ENCODE measurements at places on chromosomes 6 and 20.

DNA sequence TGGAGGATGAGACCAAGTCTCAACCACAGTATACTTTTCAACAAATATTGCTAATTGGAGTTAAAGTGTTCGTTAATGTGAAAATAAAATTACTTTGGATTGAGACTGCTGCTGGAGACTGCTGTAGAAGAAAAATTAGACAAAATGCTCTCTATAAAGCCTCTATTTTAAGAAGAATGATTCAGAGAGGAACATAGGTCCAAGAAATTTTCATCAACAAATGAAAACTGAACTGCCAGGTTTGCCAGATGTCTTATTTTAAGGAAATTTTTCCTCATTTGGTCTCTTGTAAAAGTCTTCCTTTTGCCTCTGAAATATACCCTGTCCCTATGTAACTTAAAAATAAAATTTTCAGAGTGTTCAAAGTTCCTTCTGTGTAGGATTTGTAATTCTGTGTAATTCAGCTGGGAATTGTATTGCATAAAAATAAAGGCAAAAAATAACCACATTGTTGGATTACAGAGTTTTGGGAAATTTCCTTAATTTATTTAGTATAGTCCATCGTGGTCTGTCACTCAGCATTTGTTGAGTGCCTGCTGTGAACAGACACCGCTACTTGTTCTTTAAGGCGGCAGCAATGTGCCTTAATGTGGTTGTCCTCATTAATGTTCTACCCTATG, 27.4 kb downstream of the ANKS1A start:
- no peak for DNase-seq

DNA sequence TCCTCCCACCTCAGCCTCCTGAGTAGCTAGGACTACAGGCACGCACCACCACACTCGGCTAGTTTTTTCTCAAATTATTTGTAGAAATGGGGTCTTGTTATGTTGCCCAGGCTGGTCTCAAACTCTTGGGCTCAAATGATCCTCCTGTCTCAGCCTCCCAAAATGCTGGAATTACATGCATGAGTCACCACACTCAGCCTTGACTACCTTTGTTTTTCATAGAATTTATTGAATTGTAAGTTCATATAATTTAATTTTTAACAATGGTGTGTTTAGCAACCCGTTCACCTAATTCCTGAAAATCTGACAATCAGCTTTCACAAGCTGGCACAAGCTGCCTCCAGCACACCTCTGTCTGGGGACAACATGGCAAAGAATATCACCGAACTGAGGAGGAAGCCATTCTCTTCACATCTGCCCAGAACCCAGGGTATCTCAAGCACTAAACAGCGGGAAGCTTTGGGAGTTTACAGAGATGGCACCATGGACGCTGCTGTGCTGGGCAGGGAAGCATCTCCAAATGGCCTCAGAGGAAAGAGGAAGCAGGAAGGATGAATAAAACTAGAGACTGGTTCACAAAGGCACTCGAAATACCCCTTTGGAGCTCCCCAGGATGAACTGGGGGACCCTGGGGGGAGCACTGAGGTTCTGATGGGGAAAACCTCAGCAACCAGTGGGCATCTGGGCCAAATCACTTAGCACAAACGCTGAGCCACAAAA, 2.9 kb downstream of the RIPOR3 start:
- no peak for DNase-seq

DNA sequence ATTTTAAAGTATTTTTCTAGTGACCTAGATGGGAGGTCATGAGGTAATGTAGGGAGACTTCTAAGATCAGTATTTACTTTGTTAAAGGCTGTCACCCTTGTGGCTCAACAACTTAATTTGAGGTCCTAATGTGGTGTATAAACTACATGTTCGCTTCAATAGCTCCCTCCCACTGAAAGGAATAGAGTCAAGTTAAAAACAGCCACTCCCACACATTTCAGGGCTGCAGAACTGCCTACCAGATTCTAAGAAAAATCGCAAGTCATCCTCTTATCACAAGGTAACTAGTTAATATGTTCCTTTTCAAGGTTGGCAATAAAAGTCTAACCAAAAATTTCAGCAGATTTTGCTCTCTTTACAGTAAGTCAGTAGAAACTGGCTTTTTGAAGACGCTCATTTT, 15.1 kb downstream of the GSTA1 start:
- DNase-seq, result no peak

- DNase-seq, result no peak
Observed at GRCh38 chr6:105692613-105693215, 289.8 kb upstream of the PREP start.

DNA sequence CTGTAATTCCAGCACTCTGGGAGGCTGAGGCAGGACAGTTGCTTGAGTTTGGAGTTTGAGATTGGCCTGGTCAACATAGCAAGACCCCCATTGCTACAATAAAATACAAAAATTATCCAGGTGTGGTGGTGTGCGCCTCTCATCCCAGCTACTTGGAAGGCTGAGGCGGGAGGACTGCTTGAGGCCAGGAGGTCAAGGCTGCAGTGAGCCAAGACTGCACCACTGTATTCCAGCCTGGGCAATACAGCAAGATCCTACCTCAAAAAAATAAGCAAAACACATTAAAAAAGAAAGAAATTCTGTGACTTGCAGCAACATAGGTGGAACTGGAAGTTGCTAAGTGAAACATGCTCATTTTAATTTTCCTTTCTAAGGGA, 106.0 kb upstream of the NFATC2 start:
- DNase-seq, result no peak

GRCh38 chr6:18154507-18155149, at the start of gene TPMT:
Gene TPMT (minus strand): TSS chr6:18155077. CDS start chr6:18149127, 5,950 bp downstream.
- no peak for DNase-seq

DNA sequence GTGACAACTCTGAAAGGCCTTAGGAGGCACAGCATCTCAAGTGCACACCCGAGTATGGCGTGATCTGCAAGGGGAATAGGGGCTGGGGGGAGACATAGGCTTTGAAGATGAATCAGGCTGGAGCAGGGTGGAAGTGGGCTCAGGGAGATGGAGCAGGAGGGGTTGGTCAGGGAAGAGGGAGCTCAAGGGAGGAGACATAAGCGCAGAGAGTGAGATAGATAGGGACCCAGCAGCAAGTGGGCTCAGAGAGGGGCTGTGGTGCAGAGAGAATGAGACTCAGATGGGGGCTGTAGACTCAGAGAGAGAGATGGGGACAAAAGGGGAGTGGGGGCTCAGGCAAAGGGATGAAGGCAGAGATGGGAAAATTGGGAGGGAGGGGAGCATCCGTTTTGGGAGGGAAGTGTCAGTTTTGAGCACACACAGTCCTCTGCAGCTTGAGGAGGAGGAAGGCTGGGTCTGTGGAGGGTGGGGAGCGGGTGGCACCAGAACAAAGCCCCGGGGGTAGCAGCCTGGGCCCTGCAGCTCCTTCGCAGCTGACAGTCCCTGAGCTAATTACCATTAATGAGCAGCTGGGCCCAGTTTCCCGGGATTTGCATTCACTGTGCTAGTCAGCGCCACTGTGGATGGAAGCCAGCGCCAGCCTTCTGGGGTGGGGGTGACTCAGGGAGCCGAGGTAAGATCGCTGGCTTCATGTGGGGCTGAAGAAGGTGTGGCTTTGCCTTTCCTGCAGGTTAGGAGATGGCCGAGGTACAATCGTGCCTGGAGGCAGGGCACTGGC, 18.7 kb downstream of the SRXN1 start:
- no peak for DNase-seq

DNA sequence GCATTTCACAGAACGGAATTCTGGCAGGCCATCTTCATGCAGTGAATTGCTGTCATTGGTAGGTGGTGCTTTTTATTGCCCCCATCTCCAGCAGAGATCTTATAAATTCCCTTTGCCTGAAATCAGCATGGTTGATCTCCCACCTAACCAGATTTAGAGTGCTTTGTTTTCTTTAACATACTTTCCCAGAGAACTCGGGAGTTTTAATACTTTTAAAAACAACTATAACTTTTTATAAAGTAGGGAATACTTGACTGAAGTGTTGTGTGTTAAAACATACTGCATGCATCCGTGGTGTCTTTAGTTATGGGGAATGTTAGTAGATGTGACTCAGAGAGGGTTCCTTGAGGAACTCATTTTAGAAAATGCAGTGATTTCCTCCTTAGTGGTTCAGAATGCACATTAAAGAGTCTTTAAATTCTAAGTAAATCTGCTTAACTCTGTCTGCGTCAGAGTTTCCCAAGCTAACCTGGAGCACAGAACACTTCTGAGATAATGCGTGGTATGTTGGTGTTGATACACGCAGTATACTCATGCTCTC, 54.9 kb downstream of the AKAP12 start:
- DNase-seq, result no peak

DNA sequence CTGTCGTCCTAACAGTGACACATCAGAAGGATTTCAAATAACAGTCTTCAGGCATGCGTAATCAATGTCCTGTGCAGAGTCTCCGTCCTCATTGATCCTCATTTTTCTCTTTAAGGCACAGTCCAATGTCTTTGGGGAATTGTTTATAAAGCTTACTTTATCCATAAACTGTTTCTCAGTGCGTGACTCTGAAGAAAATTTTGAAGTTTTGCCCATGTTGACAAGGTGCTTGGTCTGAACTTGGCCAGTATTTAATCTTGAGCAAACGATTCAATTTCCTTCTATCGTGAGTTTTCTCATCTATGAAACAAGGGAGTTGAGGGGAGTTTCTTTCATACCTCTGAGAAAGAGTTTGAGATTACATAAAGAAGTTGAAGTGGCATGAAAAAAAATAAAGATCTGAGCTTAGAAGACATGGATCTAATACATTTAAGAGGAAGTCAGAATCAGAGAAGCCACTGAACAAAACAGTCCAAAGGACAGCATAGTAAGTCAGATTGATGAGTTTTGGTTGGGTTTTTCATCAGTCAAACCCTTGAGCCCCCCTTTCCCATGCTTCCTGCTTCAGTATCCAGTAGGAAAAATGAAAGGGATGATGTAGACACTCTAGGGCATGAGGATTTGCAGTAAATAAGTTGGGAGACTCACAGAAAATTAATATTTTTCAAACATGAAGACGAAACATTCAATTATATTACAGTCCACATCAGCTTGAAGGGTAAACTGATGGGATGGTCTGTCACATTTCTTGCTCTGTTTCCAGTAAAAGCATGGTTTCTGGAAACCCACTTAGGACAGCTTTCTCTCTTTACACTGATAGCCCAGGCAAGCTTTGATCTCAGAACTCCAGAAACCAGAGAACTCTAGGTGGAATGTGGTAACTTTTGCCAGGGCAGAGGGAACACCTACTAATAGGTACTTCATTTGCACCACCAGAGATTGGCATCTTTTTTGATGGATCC, 8.1 kb downstream of the EDN1 start:
- no peak for DNase-seq

- no peak for DNase-seq
Observed at GRCh38 chr20:32429343-32429742, 71.2 kb downstream of the ASXL1 start.
